Stimulated activated CD8-positive, alpha-beta memory T cell treated with anti-CD3 and anti-CD28 coated beads, Interleukin-2, amount 100 ng/mL, for 1 hour (primary cell): ENCODE measurements at places on chromosomes 7 and 10.
A peak's percentile ranks its signal among the peaks of the same experiment; 100 is the strongest.

- no peak for DNase-seq
These were observed 347.7 kb downstream of the POM121L12 start for GRCh38 chr7:53383131-53383530.

DNA sequence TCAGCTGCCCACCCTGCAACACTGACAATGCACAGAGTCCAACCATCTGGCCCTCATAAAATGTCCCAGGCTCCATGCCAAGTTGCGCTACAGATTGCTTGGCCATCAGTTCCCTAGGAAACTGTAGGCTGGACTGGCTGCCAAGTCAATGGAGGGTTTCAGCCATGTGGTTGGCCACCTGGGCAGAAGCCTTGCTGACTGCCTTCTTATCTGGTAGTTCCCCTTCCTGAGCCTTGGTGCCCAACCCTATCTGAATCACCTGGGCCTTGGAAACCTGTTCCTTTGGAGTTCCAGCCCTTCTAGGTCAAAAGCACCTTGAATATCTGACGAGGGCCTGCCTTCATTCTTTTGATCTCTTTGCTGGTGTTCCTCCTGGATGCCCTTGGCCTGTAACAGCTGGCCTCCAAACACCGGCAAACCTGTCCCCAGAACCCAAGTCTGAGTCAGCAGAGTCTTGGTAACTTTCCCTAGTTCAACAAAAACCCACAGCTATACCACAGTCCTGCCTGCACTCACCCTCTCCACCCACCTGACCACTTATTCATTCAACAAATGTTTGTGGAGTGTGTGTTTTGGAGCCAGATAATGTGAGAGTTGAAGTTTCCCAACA lies 37.4 kb upstream of the KDM7A start:
- DNase-seq, result no peak

- no peak for DNase-seq
These were observed 1.9 kb upstream of the GPR146 start for GRCh38 chr7:1042492-1042833.

- DNase-seq, result no peak
These were observed 473 bp downstream of the PPP1R9A start for GRCh38 chr7:94907811-94908322.

- no peak for DNase-seq
These were observed 267.4 kb downstream of the ADK start for GRCh38 chr10:74418285-74418872.

DNA sequence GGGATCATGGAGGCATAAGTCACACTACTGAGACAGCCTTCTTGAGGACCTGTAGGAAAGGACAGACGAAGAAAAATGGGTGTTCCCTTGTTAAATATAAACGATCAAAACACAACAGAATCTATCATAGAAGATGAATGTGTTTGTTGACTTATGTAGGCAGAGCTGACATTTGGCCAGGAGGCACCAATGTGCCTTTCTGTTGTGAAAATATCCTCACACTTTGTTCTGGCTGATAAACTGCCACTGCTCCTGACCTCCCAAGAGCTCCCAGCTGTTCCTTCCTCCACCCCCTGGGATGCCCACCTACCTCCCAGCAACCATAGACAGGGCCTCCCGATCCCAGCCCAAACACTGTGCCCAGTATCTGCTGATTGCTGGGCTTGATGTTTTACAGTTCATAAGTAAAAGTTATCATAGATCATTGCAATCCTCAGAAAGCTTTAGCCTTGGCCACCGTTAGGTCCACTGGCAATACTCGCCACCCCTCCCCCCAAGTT lies 116.6 kb downstream of the CTTNBP2 start:
- no peak for DNase-seq

DNA sequence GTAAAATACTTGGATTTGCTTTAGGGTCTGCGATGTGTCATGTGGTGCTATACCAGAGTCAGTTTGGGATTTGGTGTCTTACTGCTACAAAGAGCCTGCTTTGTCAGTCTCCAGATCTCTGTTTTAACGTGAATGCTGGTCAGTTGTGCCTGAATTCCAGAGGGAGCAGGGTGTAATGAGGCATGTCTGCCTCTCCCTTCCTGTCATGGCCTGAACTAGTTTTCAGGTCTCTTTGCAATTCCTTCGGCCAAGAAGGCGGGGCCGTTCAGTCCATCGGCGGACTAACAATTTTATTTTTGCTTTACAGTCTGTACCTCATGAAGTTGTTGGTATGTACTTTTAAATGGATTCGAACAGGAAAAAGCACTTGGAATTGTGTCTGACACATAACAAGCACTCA lies 465.1 kb upstream of the ADARB2 start:
- no peak for DNase-seq

DNA sequence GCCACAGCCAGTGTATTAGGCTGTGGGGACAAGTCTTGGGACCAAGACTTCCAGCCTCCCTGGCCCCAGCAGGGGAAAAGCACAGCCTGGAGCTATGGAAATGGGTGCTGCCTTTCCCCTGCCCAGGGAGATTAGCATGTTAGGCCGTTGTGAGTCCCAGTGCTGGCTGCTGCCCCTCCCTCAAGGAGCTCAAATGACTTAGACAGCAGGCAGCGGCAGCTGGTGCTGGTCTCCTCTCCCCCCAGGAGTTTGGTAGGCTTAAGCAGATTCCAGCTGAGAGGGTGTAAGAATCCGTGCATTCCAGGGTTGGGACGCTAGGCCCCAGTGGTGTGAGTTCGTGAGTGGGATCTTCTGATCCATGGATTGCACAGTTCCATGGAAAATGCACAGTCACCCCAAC lies 301.5 kb upstream of the PHF14 start:
- no peak for DNase-seq

- DNase-seq, result no peak
These were observed at the start of gene PRSS1 for GRCh38 chr7:142749218-142749993. Gene PRSS1 (plus strand): TSS chr7:142749472. CDS start chr7:142749485, 13 bp downstream.

GRCh38 chr10:69831231-69831855 lies 29.6 kb downstream of the COL13A1 start:
- no peak for DNase-seq

GRCh38 chr7:18667466-18667865 lies 171.9 kb downstream of the HDAC9 start:
- no peak for DNase-seq

- no peak for DNase-seq
These were observed 102.7 kb upstream of the PRSS1 start for GRCh38 chr7:142646386-142647140.

DNA sequence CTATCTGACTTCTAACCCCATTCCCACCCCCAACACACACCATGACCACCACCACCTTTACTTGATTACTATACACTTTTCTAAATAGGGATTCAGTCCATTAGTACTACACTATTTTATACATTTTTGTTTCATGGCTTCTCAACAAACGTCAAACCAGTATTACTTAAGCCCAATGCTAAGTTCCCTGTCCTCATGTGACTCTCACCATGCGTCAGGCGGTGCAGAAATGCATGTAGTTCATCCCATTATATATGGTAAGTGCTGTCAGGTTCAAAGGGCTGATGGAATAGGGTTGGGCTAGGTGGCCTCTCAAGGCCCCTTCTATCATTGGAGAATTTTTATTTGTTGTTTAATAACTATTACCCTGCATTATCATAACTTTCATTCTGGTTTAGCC lies 19.5 kb upstream of the VPS41 start:
- DNase-seq, result no peak

GRCh38 chr7:121002048-121002756 lies 13.7 kb downstream of the CPED1 start:
- no peak for DNase-seq

GRCh38 chr10:132467464-132468149 lies 70.0 kb upstream of the INPP5A start:
- no peak for DNase-seq

GRCh38 chr7:70098133-70098561 lies 499.9 kb downstream of the AUTS2 start:
- DNase-seq, result no peak

DNA sequence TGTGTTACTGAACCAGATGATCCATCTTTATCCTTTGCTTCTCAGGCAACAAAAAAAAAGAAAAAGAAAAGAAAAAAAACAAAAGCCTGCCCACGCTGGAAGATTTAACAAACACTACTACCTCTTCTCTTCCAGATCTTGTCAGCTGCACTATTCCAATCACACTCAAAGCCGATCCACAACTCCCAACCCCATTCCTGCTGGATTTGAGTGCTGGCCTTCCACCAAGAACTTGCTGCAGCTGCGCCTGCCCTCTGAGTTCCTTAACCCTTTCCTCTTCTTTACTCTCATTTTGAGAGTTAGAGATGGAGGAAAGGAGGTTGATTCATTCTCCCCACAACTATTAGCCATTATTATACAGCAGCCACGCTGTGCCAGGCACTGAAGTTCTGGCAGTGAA lies 16.0 kb upstream of the ITGA8 start:
- no peak for DNase-seq

GRCh38 chr10:72503694-72504438 lies 122.0 kb downstream of the MICU1 start:
- DNase-seq, result no peak

GRCh38 chr10:6173203-6173602 lies 29.5 kb upstream of the PFKFB3 start:
- peak; percentile 18 for DNase-seq

DNA sequence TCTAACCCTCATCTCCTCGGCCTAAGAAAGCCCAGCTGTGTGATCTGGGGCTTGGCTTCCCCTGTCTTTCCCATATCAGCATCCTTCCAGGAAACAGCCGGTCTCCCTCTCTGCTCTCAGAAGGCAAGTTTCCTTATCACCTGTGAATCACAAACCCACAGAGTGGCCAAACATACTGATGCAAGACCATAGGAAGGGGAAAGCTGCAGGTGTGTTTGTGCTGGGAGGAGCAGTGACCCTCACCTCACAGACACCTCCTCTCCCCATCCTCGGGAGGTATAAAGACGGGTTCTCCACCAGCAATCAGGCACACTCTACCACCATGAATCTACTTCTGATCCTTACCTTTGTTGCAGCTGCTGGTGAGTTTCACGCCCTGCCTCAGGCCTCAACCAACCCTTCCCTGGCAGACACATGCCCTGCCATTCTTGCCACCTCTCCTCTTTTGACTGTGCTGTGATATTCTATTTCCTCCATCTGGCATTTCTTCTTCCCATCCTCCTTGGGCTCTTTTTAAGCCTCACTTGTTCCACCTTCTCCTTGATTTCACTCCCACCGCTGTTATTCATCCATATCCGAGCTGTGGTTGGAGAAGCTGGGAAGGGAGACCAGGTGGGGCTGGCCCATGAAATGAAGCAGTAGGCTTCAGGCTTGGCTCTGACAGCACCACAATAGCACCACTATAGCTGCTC lies at the start of gene PRSS2:
Gene PRSS2, plus strand, starts transcription at position 310 of the 692 bp plus-strand sequence. Its CDS starts 13 bp downstream, at position 323.
- DNase-seq, result no peak

DNA sequence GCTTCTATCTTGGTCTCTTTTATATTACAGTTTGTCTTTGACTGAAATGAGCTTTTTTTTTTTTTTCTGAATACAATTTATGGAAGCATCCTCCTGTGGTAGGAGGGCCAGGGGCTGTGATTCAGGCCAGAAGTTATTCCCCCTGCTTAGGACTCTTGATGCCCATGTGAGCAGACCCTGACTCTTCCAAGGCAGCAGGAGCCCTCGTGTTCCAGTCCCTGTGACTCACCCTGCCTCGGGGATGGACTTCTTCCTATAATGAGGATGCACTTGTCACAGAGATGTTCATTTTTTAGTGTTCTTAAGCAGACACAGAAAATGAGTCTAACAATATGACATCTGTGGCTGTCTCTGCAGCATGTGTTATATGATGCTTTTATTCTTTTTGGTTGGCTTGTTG lies 1293.7 kb upstream of the AUTS2 start:
- DNase-seq, result no peak

- no peak for DNase-seq
These were observed 34.1 kb upstream of the KCNMA1 start for GRCh38 chr10:77671594-77672252.

DNA sequence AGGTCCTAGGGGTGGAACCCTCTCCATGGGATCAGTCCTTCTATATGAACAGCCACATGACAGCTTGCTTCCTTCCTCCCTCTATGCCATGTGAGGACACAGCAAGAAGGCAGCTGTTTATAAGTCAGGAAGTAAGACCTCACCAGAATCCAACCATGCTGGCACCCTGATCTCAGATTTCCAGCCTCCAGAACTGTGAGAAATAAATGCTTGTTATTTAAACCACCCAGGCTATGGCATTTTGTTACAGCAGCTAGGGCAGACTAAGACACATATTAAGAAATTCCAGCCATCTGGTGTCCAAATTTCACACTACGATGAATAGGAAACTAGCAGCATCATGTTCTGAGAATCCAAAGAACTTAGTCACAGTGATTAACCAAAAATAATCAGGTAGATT lies 140.1 kb downstream of the ZFAND4 start:
- DNase-seq, result no peak

DNA sequence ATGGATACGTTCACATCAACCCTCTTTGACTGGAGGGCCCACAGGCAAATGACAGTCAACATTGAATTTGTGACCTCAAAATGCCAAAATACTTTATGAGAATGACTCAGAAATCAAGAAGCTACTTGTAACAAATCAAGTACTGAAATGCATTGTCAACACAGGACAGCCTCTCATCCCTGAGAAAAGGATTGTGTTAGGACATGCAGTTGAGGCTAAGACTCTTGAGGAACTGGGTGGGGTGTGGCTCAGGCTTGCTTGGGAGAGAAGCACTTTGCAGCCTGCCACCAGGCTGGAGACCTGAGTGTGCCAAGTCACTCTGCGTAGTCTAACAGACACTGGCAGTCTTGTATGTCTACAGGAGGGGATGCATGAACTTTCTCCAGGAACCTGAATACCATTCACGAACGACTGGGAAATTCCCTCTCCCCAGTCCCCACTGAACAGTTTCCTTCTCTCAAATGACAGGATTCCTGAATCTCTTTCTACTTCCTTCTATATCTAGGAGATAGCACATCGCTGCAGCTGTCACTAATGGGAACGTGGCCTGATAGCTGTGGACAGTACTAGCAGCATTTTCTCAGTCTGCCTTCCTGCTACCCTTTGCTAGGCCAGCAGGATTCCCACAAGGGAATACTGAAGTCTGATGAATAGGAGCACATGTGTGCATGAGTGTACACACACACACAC lies 3.3 kb upstream of the SMO start:
- DNase-seq, result no peak

GRCh38 chr10:110531687-110532086 lies 34.0 kb downstream of the DUSP5 start:
- no peak for DNase-seq

DNA sequence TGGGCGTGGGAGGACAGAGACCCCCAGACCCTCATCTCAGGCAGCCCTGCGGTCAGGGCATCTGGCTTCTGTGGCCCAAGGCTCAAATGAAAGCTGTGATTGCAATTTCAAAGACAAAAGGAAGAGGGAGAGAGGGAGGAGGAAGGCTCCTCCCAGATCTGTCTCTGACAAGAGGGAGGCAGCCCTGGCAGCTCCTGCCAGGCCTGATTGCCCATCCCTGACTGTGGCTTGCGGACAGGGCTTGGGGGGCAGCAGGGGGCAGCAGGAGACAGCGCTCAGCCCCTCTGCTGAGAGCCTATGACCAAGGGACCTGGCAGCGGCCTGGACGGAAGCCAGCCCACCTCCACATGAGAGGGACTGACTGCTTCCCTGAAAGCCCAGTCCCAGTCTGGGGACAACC lies 91.8 kb downstream of the PTPRN2 start:
- no peak for DNase-seq
